ENCODE measurements at places on chromosomes 4 and X.

DNA sequence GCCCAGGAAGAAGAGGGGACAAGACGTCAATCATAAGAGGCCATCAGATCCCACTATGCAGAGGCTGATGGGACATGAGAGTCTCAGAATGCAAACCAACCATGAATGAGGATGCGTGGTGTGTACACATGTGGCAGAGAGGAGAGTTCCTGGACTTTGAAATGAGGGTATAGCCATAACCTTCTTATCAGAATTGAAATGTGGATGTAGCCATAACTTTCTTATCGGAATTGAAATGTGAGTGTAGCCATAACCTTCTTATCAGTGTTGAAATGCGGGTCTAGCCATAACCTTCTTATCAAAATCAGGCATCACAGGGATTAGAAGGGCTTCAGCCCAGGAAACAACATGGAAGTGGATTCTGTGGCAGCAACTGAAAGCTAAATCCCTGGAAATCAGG is 415.5 kb upstream of the FAT1 start:
- DNase-seq, result no peak

DNA sequence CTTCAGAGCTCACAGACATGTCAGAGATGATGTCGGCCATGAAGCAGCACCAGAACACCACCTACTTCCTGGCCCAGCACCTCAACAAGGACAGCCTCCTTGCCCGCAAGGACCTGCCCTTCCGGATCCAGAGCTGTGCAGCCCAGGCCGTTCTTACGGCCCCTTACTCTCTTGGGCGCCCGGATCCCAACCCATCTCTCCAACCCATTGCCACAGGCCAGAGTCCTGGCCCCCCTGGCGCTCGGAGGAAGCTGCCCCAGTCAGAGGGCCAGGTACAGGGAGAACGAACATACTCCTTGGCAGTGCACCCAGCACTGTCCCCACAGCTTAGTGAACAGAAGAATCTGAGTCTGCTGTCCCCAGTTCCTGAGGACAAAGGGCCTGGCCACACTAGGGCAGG is 27.9 kb upstream of the PRPS1 start:
- no peak for DNase-seq

GRCh38 chr4:161364681-161365080 is 799.1 kb downstream of the FSTL5 start:
- DNase-seq, result no peak

DNA sequence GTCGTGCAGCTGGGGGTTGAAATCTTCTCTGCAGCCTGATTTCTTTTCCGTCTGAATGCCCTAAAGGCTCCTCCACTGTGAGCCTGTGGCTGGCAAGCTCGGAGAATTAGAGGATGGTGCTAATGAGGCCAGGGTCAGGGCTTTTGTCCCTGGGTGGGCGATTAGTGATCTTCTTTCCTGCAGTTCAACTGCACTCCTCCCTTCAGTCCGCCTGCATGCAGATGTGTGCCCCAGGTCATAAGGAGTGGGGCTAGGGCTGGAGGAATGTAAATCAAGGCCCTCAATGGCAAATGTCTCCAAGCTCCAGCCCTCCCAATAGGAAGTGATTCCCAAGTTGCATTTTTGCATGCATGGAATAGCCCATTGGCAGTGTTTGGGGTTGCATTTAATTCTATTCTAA is 405.0 kb downstream of the AFF2 start:
- no peak for DNase-seq

DNA sequence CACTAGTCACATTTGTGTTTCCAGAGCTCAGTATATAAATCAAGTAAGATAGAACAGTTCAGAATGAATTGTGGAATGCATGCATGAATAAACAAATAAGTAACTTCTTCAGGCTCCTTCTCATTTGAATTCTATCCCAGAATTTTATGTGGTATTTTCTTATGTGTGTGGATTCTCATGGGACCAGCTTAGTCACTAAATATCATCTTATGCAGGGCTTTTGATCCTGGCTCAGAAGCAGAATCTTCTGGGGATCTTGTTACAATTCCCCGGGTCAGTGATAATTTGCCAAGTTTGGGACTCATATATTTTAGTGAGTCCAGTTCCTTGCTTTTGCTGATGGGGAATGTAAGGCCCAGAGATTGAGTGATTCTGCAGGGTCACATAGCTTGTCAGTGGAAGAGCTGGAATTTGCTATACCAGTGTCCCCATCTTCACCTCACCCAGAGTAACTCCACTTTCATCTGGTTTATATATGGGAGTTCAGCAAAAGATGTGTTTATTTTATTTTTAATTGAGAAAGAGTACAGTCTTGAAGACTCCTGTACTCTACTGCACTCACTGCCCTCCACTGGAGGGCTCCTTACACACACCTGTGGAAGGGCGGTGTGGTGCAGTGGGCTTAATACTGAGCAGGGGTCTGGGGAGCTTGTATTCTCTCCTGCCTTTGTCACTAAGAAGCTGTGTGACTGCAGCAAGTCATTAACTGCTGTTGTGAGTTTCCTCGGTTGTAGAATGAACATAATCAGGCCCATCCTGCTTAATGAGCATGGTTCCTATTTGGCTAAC is 198.2 kb upstream of the CXorf66 start:
- no peak for DNase-seq
